ENCODE measurements at places on chromosomes 7 and 10.

DNA sequence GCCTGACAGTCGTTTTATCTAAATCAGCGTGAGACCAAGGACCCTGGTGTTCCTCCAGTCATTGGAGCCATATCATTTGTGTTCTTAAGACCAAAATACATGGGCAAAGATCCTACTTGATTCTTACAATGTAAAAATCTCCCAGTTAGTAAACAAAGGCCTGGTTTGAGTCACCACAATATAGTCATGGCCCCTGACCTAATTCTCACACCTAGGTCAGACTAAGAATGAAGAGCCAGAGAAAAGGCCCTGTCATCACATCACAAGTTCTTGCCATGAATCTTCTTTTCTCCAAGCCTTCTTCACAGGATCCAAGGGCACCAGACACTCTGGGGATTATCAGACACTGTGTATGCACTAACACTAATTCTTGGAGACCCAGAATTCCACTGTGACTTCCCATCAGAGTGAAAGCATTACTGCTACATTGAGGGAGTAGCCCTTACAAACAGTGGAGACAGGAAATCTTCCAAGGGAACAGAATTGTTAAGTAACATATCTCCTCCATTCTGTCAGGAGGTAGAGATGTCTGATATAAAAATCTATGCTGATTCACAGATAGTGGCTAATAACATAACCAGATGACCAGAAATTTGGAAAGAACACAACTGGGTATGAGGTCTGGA, 7.6 kb upstream of the ERVW-1 start:
- no peak for DNase-seq

- no peak for DNase-seq
Observed at GRCh38 chr10:91545384-91545783, 87.5 kb downstream of the PPP1R3C start.

DNA sequence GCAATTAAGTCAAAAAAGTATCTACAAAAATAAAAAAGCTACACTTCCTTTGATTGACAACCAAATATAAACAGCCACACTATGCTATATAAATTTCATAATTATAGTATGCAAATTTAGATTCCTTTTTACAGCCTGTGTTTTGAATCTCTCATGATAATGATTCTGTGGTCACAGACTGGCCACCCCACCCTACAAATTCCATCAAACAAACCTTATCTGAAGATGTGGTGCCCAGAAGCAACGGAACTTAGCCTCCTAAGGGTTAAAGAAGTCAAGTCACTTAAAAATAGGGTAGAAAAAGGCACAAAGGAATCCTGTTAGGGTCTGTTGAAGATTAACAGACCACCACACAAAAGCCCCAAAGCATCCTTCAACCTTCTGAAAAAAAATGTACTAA, 351.8 kb downstream of the INHBA start:
- no peak for DNase-seq

DNA sequence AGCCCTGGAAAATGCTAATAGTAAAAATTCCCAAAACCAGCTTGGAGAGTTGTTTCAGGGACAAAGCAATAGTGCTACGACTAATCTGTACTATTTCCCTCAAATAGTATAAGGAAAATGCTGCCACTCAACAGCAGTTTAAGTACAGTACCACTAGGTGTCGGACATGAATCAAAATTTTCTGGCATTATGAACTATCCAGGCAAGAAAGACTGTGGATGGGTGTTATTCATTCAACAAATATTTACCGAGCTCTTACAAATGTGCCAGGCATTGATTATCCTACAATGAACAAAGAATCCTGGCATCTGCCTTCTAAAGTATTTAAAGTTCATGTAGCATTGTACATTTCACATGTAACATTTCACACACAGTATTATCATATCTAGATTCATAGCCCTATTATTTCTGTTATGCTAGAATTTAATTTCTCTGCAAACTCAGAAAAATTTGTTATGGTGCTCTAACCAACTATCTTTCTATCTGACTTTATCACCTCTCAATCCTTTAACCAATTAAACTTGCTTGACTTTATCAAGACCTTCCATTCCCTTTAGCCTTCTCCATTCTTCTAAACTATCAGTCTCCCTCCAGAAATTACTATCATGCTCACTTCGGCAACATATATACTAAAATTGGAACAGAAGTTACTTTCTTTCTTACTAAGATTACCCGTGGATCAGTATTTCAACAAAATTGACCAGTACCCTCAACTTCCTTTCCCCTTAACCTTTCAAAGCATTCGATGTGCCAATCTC, 80.6 kb downstream of the ARHGAP21 start:
- DNase-seq = peak; percentile 24
